ENCODE measurements at places on chromosomes 2 and 18.

DNA sequence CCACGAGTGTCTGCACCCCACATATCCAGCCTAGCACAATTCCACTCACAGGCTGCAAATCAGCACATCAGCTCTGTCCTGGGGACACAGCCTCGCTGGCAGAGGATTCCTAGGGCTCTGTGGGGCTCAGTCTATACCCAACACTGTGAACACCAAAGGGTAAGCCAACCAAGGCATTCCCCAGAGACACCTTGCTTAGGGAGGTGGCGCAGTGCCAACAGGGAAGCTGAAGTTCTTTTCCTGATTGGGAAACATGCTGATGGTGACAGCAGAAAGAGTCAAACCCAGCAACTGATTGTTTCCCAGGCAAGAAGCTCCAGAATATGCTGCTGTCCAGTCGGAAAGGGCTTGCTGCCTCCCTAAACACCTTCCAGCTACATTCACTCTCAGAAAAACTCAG lies 55.8 kb downstream of the TTC32 start:
- no peak for DNase-seq

- DNase-seq, result no peak
Observed at GRCh38 chr18:10477121-10477862, 22.9 kb downstream of the APCDD1 start.

- no peak for DNase-seq
Observed at GRCh38 chr18:59910967-59911366, 11.2 kb downstream of the PMAIP1 start.

GRCh38 chr2:29223851-29224692 lies 108.9 kb downstream of the CLIP4 start:
- DNase-seq, result no peak

DNA sequence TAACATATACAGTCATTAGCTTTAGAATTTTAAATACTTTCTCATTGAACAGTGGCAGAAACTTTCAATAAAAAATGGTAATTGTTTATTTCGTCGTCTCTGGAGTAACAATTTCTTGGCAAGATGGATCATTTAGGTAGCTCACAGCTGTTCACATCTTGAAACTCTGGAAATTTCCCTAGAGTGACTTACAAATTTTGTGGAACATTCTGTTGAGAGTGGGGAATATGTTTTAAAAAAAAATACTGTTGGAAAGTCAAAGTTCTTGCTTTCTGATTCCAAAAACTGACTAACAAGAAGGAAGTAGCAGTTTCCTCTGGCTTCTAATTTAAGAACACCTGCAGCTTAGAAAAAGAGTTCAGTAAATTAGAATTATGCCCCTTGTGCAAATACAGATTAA lies 11.2 kb upstream of the CALCRL start:
- no peak for DNase-seq

Measured in AG08395 (cell line).